ENCODE measurements at places on chromosomes 13 and 19. TPM values are rescaled to one million over a fixed set of nuclear protein-coding genes. Genes with fewer than 3 reads are reported as not detected.

DNA sequence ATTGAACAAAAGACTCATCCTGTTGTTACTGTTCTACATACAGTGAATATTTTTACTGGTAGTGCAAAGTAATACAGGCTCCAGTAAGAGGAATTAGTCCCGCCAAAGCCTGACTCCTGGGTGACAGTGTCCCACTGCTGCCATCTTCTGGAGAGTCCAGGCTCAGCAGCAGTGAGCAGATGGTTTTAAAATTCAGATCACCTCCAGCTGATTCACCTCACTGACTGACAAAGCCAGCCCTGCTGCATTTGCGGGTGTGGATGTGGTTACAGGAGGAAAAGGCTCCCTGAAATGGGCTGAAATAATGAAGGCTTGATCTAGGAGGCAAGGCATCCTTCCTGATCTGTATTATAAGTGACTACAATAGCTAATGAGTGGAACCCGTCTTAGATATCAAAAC, 18.3 kb downstream of the PABPC3 start:
- peak; percentile 61 for DNase-seq

GRCh38 chr13:20337884-20338551, 105.9 kb upstream of the GJB6 start:
- no peak for DNase-seq

Gene GNA15
- 6.1 TPM for total RNA-seq

- DNase-seq, result no peak
Measured at GRCh38 chr13:75635101-75635827, 866 bp upstream of the LMO7 start.

Gene S1PR5
- total RNA-seq, result 0.21 TPM

Gene PRTN3
- not detected for total RNA-seq

Gene ZGLP1
- 1.8 TPM for total RNA-seq

GRCh38 chr13:43942286-43942685, 62.6 kb downstream of the LACC1 start:
- DNase-seq, result no peak

GRCh38 chr13:94623316-94623715, 21.7 kb downstream of the GPR180 start:
- no peak for DNase-seq

Gene PRR12
- 12.9 TPM for total RNA-seq

GRCh38 chr13:51620165-51620983, 36.1 kb downstream of the WDFY2 start:
- DNase-seq, result peak; percentile 55

DNA sequence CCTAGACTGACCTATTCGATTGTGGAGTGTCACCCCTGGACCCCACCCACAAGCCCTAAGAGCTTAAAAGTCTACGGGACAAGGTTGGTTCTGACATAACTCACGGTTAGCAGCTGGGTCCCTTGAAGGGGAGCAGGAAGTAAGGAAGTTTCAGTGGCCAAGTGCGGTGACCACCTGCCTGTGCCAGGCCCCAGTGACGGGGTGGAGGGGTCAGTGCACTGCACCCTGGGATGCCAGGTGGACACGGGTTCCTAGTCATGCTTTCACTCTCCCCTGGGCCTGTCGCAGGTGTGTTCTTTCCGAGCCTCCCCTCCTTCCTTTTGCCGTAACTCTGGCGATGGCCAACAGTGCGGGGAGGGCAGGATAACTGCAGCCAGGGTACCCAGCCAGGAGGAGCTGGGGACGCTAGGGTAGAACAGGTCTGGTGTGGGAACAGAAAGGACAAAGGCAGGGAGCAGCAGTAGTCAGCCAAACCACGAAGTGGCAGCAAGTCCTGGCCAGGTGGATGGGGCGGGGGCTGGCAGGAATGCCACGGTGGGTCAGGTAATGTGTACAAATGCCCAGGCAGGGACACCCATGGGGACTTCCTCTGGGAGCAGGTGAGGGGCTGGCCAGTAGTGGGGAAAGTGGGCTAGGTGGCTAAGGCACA, 58.3 kb downstream of the RGCC start:
- DNase-seq, result no peak

DNA sequence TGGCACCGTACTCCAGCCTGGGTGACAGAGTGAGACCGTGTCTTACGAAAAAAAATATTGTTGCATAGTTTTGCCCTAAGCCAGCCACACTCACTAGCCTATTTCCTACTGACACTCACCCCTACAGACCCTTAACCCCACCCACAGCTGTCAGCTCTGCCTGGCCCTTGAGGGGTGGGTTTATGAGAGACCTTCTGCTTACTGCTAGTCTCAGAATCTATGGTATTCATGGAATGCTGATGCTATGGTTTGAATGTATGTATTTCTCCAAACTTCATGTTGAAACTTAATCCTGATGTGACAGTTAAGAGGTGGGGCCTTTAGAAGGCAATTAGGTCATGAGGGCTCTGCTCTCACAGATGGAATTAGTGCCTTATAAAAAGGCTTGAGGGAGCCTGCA, 79.2 kb upstream of the LRCH1 start:
- DNase-seq, result no peak

All from left cardiac atrium (tissue), 4 donors.